ENCODE measurements at places on chromosomes 16 and 17.

GRCh38 chr16:49858200-49859124 is 2.5 kb upstream of the ZNF423 start:
- peak; percentile 16 for DNase-seq

- DNase-seq: no peak
Observed at GRCh38 chr16:79717333-79718137, 117.0 kb upstream of the MAF start.

DNA sequence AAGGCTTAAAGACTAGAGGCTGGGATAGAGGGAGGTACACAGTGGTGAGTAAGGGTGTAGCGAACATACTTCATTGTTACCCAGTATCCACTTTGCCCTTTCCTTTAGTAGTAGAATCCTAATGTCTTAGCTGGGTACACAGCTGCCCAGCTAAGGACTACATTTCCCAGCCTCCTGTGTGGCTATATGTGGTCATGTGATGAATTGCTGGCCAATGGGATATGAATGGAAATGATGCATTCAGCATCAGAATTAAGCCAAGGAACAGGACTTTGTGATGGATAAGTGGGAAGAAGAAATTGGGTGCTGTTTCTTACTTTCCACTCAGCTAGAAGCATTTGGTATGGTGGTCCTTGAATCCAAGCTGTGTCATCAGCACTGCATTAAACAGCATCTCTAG is 55.9 kb downstream of the FOXL1 start:
- DNase-seq: no peak

DNA sequence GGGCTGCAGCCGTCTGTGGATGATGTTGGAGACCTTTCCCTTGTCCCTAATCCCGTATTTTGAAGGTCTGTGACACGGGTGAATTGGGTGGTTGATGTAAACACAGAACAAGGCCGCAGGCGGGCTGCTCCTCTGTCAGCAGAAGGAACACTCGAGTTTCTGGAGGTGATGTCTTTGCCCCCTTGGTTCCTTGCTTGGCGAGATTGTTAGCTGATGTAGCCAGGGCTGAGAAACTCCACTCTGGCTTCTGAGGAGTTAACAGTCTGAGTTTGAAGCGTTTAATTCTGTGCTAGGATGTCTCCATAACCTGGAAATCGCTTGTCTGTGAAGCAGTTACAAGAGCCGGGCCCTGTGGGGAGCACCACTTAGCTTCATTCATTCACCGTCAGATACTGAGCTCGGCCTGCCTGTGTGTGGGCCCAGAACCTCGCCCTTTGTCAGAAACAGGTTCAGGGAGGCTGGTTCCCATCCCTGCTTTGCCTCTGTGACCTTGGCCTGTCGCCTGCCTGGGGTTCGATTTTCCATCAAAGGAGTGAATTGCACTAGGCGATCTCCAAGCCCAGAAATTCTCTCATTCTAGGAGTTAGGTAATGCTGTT is 1.3 kb downstream of the MAPK8IP3 start:
- no peak for DNase-seq

DNA sequence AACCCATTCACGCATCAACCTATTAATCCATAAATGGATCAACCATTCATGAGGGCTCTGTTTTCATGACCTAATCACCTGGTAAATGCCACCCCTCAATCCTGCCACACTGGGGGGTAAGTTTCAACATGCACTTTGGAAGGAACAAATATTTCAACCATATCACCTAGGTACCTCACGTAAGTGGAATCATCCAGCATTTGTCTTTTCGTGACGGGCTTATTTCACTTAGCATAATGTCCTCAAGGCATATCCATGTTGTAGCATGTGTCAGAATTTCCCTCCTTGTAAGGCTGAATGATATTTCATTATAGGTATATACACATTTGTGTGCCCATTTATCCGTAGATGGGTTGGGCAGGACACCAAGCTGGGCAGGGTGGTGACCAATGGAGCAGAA is 35.6 kb downstream of the ANKRD40 start:
- no peak for DNase-seq

DNA sequence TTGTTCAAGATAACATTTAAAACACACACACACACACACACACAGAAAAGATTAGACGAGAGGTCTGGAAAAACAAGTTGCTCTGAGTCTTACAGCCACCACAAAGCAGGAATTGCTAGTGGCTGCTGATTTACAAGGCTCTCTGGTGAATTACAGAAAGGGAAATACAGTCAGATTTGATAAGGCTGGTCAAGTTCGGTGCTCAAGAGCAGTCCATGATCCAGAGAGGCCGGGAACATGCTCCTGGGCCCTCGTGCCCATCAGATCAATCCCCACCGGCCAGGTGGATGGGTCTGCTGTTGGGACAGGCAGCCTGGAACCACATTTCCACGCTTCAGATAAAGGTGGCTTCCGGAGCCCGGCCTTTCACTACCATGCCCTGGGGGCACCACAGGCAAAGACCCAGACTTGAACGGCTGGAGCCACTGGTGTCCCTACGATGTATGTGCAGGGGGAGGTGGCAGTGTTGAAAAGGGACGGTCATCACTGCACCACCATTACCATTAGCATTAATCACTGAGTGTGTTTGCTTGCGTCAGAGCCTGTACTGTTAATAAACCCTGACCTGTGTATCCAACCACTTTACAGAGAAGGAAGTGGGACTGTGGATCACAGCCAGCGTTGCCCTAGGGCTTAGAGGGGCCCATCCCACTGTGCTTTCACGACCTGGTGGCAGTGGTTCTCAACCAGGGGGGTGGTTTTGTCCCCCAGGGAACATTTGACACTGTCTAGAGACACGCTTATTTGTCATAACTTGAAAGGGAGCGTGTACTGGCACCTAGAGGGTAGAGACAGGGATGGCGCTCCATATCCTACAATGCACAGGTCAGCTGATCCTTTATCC is 95.1 kb downstream of the XYLT1 start:
- no peak for DNase-seq

- DNase-seq: no peak
Observed at GRCh38 chr16:24851700-24852099, 5.9 kb downstream of the SLC5A11 start.

DNA sequence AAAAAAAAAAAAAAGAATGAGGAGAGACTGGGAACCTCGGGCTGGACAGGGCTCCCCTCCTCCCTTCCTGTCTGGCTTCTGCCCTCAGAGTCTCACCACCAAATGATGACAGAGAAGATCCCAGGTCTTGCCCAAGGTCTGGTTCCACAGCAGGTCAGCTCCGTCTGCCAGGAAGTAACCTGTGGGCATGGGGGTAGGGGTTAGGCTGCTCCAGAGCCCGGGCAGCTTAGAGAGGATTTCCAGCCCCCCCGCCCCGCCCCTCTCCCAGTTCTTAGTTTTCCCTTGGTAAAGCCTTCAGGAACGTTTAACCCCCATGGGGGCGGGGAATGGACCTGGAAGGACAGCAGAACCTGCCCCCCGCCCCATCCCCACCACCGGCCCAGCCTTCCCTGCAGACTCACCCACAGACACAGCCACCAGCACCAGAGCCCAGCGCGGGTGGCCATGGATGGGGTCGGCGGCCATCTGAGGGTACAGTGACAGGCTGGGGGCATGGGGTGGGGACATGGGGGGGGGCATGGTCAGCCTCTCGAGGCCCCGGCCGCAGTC is 700 bp downstream of the TLCD2 start:
- DNase-seq: no peak

GRCh38 chr17:76685366-76685765 is 25.4 kb downstream of the MXRA7 start:
- DNase-seq: no peak

GRCh38 chr17:45997624-45998023 is 1.4 kb upstream of the STH start:
- peak; percentile 14 for DNase-seq

GRCh38 chr16:4420505-4421105 is 4.2 kb upstream of the CORO7 start:
- no peak for DNase-seq

GRCh38 chr17:47281216-47281615 is 27.6 kb downstream of the ITGB3 start:
- no peak for DNase-seq

DNA sequence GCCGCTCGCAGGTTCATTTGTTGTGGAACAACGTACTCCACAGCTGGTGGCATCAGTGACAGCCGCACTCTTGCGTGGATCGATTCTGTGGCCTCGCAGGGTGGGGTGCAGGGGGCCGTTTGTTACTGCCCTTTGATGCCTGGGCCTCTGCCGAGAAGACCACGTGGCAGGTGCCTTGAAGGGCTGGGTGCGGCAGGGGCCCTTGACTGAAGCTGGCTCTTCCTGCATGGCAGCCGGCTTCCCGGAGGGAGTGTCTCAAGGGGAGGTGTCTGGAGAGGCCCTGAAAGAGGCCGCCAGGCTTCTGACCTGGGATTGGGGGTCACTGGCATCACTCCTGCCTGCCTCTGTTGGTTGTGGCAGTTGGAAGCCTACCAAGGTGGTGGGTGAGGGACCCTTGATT is 43.8 kb downstream of the TBCD start:
- no peak for DNase-seq

- DNase-seq: no peak
Observed at GRCh38 chr16:69260506-69260905, 50.6 kb upstream of the VPS4A start.

- DNase-seq: no peak
Observed at GRCh38 chr16:30725418-30725792, 22.8 kb upstream of the PHKG2 start.

DNA sequence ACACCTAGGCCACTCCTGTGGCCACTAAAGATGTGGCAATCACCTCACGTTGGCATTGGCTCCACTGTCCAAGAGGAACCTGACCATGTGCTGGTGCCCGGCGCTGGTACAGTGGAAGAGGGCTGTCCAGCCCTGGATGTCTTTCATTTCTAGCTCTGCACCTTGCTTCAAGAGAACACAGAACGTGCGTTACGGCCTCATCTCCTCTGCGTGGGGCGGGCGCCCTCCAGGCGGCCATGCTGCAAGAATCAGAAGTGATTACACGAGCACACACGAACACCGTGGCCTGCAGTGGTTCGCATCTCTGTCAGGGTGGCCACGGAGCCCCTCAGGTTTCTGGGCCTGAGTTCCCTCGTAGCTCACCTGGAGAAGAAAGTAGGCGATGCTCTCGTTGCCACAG is 7.5 kb downstream of the ANKS3 start:
- no peak for DNase-seq

DNA sequence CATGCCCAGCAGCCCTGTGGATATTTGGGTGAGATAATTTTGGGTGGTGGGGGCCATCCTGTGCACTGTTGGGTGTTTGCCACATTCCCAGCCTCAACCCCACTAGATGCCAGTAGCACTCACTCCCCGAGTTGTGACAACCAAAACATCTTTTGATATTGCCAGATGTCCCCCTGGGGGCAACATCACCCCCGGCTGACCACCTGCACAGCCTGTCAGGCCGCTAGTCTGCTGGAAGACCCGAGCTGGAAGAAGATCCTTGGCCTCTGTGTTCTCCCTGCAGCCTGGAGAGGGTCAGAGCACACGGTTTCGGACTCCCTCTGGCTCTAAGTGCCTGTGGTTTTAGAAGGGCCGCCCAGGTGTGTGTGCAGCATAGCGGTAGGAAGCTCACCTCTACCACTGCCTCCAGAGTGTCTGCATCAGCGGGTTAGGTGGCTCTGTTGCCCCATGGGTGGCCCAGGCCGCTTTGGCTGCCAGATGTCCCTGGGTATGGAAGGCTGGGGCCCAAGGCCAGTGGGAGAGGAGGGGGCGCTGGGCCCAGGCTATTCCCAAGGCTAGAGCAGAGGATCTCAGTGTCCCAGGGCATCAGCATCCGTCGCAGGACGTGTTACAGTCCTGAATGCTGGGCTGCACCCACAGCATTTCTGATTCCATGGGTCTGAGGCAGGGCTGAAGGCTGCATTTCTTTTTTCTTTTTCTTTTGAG is 195.8 kb upstream of the GSE1 start:
- no peak for DNase-seq

Measured in skeletal muscle cell (primary cell).